ENCODE measurements at places on chromosomes 1 and 21.

DNA sequence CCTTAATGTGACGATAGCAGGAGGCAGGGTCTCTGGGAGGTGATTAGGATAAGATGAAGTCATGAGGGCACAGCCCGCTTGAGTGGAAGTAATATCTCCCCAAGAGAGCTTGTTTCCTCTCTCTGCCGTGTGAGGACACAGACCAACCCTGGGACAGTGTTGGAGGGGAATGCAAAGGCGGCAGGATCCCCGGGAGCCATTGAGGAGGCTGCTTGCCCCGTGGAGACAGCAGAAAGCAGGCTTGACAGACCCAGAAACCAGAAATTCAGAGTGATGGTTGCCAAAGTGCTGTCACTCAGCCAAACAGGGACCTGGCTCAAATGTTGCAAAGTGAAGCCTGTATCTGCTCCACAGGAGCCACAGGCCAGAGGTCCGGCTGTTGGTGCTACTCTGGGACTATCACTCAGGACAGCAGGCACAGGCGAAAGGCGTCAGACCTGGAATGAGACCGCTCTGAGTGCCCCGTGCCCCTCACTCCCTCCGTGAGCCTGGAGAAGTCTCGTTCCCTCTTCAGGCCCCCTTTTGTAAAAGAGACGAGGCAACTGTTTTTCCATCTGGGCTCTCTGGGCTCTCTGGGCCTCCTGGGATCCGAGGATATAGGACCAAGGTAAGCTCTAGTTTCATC lies 96.6 kb upstream of the VANGL1 start:
- no peak for DNase-seq

DNA sequence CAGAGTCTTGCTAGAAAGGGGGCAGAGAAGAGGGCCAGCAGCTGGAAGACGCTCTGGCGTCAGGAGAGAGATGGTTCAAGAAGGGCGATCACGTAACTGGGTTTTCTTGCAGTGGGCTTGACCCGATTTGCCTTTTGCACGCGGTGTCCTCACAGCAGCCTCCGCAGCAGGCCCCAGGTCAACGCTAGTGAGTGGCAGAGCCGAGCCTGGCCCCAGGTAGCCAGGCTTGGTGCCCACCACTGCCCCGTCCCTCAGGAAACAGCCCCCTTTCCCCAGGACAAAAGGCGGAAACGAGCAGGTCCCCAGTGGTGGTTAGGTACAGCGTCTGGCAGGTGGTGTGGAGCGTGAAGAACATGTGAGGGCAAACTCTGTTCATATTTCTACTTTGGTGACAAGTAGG lies 8.6 kb upstream of the UTS2 start:
- no peak for DNase-seq

DNA sequence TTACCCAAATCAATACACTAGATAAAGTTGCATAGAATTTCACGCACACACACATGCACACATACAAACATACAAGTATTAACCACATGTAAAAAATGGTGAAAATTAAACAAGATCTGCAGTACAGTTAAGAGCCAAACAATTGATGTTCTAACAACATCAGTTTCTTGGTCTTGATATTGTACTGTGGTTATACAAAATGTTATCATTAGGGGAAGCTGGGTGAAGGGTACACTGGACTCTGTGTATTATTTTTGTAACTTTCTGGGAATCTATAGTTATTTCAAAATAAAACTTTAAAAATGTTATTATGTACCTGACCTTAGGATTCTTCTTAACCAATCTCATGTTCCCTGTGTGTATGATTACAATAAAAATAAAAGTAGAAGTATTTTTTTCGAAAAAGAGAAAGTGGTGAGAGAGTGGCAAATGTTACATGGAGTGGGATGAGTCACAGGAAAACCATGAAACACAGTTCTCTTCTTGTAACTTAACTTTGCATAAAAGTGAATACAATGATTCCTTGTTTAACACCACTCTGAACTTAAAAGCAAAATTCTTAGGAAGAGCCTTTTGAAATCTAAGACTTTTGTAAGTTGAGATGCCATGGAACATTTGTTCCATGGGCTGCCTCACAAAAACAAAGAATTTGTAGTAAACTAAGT lies 101.6 kb upstream of the RUNX1 start:
- no peak for DNase-seq

GRCh38 chr1:159826441-159827101 lies at the start of gene SLAMF8:
Gene SLAMF8, plus strand, starts transcription at chr1:159826873. Its CDS starts 26 bp downstream, at chr1:159826899.
- DNase-seq, result peak; percentile 36

GRCh38 chr1:16155537-16156410 lies at the start of gene EPHA2:
Gene EPHA2, minus strand, starts transcription at chr1:16156069. Its CDS starts 137 bp downstream, at chr1:16155932.
- DNase-seq, result peak; percentile 58

GRCh38 chr1:19597496-19598309 lies 46.4 kb upstream of the NBL1 start:
- DNase-seq, result peak; percentile 7

GRCh38 chr1:245419989-245420388 lies 265.2 kb downstream of the KIF26B start:
- no peak for DNase-seq

- no peak for DNase-seq
Observed at GRCh38 chr1:66767626-66768025, 15.4 kb downstream of the DYNLT5 start.

DNA sequence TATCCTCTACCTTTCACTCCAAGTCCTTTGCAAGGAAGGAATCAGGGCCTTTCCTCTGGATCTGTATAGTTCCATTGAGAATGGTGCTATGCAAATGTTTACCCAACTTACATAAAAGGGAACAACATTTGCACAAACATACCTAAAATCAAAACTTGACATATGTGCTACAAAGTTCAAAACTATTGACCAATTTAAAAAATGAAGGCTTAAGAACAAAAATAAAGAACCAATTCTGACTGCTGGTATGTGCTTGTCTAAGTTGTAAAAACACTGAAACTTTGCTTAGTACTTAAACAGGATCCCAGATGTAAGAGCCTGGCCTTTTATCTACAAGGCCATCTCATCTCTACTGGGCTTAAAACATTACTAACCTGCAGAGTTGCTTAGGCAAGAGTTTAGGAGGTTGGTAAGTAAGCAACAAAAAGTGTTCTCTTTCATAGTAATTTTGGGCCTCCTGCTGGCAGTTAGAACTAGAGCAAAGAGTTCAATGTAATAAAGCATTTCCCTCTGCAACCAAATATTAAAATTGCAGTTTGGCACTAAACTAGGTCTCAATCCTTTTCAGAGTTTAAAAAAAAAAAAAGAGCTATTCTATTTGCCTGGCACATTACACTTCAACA lies 2.0 kb downstream of the SCMH1 start:
- peak; percentile 1 for DNase-seq

- DNase-seq, result no peak
Observed at GRCh38 chr1:116772648-116773045, 18.4 kb downstream of the CD2 start.

GRCh38 chr1:41110286-41110685 lies 88.8 kb upstream of the SLFNL1 start:
- DNase-seq, result no peak

- DNase-seq, result no peak
Observed at GRCh38 chr1:220235462-220235861, 36.8 kb downstream of the RAB3GAP2 start.

DNA sequence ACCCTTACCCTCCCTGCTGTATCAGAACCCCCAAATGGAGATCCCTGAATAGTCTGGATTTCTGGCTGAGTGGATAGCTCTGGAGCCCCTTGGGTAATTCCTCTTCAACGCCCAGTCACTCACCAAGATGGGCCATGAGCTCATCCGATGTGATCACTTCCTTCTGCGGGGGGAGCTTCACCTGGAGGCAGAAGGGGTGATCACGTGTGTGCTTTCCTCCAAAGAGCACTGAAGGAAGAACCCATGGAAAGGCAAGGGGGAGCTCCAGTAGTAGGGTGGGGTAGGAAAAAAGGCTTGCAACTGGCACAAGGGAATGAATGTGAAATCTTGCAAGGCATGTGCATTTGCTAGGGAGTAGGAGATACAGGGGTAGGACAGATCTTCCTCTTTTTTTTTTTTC lies 5.1 kb downstream of the MINDY1 start:
- DNase-seq, result no peak

DNA sequence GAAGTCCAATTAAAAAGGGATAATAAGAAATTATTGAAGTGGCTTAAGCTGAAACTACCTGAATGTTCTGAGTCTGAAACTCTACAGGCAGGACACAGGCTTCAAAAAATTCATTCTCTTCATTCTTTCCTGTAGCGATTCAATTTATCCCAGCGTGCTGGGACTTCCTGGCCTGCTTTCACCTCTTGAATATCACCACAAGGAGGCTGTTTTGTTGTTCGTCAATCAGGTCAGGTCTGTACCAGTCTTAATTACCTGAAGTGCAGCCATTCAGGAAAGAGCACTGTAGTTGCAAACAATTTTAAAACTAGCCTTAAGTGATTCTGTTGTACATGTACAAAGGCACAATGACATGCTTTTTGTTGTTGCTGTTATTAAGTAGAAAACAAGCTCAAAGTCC lies 38.4 kb downstream of the FYB2 start:
- no peak for DNase-seq

DNA sequence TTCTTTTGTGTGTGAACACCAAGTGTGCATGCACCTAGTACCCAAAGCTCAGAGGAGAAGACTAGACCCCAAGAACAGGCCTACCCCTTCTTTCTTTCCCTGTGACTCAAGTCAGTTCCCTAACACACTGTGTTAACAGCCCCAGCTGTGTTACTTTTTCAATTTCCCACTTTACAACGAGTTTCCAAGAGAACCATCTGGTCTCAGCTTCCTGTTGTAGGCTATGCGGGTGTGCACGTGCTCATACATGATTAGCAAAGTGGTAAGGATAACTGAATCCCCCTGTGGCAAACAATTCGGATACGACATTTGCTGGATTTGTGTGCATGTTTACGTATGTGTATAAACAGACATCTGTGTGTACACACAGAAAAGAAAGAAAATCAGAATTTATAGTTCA lies 17.9 kb downstream of the IFNAR2 start:
- no peak for DNase-seq

DNA sequence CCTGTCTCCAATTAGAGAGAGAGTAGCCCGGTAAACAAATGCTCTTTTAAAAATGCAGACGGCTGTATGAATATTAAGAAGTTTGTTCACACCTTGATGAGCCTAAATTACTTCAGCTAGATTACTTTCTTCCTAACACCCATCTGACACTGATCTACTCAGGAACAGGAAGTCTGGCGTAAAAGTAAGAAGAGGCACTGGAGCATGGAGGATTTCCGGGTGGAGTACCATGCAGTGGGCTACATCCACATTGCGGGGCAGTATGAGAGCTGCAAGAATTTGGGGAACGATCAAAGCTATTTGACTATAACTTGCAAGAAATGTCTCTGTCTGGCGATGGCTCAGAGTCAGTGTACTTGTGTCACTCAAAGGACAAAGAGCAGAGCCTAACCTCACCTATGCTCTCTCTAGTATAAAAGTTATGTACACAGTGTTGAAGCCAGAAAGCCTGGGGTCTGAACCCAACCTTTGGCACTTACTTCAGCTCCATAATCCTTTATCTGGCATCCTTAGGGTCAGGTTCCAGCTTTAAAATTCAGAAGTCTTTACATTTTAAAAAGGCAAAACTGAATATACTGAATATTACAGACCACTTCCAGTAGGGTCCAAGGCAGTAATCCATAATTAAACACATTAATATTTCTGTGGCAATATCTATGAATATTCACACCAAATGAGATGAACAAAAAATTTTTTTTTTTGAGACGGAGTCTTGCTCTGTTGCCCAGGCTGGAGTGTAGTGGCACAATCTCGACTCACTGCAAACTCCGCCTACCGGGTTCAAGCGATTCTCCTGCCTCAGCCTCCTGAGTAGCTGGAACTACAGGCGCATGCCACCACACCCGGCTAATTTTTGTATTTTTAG lies 7.9 kb upstream of the GNPAT start:
- DNase-seq, result no peak

DNA sequence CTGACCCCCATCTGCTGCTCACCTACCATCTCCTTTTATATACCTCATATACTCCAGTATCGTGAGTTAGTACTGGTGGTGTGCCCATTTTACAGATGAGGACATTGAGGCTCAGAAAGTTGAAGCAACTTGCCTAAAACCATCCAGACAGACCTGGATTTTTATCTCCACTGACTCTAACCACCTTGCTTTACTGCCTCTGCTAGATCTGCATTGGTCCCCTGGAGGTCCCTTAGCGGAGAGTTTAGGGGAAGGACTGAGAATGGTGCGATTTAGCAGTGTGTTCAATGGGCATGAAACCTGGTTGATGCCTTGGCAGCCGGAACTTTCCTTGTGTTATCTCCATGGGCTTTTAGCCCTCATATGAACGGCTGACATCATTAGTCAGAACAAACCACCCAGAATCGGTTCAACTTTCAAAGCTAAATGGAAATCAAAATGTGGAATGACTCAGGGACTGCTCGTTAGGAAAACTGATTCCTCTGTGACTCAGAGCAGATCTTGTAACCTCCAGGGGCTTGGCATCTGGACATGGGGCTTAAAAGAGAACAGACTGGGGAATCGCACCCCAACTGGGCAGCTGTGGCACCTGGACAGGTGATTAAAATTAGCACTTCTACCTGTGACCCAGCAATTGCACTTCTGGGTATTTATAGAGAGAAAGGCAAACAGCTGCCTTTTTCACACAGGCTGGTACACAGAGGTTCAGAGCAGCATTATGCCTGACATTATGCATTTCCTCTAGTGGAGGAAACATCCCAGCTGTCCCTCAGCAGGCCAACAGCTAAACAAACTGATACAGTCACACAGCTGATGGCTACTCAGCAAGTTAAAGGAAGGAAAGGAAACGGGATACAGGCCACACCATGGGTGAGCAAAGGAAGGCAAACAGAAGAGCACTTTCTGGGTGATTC lies 25.3 kb downstream of the TMEM51 start:
- DNase-seq, result no peak

DNA sequence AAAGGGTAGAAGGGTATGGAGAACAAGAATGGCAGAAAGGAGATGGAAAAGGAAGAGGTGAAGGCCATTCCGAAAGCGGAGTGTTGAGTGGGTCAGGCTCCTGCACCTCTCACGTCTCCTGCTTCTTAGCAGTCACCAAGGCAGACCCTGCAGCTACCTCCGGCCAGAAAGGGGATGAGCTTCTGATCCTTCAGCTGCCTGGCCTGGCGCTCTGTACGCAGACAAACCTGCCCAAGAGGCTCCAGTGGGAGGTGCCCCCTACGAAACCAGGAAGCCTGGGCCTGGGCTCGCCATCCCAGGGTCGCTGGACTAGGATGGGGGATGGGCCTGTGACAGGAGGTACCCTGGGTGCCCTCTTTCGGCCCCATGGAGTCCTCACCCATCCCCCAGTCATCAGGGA lies 3.0 kb downstream of the GPR61 start:
- no peak for DNase-seq
